ENCODE measurements at places on chromosomes 2 and 18.

GRCh38 chr18:7456376-7456775 lies 110.7 kb upstream of the PTPRM start:
- no peak for DNase-seq

DNA sequence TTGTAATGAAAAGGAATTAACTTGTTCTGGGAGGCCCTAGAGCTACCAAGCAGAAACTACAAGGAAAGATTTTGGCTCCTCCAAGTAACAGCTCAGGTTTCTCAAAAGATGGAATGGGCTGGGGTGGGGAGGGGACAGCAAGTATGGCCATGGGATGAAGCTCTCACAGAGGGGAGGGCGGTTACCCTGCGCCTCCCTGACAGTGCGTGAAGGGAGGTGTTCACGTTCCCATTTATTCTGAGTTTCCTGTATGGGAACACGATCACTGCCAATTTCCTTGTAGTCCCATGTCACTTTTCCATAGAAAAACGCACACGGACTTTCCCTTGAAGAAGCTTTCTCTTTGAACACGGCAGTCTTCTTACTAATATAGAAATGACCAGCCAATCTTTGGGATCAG lies 17.0 kb downstream of the CDC42EP3 start:
- no peak for DNase-seq

GRCh38 chr2:219230059-219230540 lies 494 bp downstream of the ANKZF1 start:
- DNase-seq = peak; percentile 55

- no peak for DNase-seq
Observed at GRCh38 chr2:172381275-172382027, 45.9 kb upstream of the ITGA6 start.

DNA sequence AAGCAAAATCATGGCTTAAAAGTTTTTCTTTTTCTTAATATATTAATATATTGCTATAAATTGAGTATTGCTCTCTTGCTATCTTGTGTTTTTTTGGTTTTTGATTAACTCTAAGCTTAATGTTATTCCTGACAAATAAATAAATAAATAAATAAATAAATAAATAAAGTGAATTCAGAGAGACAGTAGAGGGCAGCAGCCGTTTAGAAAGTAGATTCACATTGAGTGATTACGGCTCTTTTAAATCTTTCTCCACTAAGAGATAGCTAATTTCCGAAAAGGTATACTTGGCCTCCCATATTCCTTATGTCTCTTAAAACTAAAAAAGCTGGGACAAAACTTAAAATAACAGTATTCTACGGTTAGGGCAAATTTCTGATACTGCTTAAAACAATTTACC lies 34.3 kb downstream of the MSH2 start:
- DNase-seq = no peak

DNA sequence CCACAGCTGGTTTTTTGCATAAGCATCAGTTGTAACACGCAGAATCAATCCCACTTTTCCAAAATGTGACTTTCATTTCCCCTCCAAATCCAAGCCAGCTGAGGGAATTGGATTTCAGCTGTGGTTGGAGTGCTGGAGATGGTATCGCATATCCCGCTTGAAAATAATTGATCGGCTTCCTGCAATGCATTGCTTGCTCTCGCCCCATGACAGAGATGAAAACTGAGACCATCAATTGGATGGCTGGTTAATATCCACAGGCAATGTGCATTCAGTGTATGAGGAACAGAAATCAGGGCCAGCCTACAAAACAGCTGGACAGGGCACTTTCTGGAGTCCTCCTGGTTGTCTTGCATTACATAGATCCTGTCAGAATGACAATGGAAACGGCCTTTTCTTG lies 135.3 kb downstream of the MAIP1 start:
- no peak for DNase-seq

DNA sequence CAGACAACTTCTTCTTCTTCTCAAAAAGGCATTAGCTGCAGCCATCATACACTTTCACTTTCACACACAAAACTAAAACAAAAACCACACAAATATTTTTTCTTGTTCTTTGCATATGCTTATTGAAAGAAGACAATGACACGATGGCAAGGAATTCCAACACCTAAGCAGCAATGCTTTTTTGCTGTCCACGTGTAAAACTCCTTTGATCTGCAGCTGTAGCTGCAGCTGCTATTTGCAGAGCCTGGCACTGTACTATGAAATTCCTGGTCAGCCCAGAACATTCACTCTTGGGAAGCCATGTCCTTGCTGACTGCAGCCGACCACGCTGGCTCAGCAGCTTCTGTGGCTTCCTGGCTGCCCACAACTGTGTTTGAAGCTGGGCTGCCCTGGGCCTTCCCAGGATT lies 316.2 kb downstream of the CDH2 start:
- DNase-seq = no peak

DNA sequence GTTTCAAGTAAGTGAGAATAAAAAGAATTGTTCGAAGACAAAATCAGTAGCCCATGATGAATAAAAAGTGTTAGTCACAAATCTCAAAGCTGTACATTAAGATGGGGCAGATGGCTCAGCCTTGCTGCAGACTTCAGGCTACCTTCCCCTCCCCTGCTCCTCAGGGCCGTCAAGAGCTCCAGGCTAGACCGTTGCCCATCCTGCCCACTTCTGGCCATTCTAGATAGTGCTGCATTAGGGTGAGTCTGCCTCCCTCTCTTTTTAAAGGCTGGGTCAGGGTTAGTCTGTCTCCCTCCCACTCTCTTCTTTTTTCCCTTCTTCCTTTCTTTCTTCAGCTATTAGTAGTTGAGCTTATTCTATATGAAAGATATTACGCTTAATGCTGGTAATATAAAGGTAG lies 86.0 kb downstream of the MAPRE2 start:
- no peak for DNase-seq

GRCh38 chr2:156601855-156602551 lies 165.8 kb downstream of the GPD2 start:
- no peak for DNase-seq
